ENCODE measurements at places on chromosomes 12 and 14.

DNA sequence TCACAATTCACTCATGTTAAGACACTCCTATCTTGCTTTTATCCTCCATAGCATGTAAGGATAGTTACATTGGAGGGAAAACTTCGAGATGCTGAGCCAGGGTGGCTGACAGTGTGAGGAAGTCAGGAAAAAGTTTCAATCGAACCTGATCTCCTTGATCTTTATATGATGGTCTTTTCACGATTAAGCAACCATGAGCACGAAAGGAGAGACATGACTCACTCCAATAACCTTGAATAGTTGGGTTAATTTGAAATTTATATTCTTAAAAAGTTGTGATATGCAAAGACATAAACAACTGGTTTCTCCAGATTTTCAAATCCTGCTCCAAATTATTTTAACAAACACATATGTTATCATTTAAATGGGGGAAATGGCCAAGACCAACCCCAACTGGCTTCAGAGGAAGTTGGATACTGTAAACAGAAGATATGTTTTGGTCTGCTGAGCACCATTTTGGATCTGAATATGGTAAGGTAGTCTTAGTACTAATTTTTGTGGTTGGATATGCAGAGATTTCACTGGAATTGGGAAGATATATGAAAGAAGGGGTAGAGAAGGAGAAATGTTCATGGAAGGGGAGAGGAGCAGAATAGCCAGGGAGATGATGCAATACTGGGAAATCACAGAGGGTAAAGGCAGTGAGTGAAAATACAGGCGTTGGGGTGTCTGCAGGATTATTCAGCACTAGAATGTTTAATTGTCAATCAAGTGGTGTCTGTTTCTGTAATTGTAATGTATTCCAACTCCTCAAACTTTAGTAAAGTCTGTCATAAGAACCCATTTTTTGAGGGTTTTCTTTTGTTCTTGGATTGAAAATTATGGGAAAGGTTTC, 185.2 kb upstream of the SLC38A2 start:
- DNase-seq = no peak

GRCh38 chr14:74314576-74314975, 11.8 kb upstream of the ABCD4 start:
- DNase-seq = no peak

- DNase-seq = no peak
Observed at GRCh38 chr14:52824462-52824861, 33.1 kb upstream of the GNPNAT1 start.

GRCh38 chr14:39043352-39043943, 59.6 kb downstream of the SEC23A start:
- no peak for DNase-seq

DNA sequence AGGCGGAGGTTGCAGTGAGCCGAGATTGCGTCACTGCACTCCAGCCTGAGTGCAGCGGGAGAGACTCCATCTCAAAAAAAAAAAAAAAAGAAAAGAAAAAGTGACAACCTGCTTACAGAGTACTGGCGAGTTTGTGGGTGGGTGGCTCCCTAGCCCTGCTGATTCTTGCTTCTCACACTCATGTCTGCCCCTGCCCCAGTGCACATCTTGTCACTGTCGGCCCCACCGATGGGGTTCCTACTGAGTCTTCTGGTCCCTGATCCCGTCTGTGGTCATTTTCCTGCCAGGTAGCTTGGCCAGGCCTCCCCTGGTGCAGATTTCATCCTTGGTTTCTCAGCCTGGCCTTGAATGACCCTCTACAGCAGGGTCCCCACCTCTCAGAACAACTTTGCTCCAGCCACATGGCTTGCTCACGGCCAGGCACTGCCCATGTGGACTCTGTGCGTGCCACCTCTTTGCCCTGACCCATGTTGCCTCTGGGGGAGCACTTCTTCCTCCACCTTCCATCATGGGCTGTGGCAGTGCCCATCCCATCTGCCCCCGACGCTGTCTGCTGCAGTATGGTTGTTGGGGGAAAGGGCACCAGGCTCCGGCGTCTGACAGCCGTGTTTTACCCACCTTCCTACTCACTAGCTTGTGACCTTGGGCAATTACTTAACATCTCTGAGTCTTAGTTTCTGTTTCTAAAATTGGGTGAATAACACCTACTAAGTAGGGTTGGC, 2.1 kb upstream of the PTPN6 start:
- DNase-seq = no peak

DNA sequence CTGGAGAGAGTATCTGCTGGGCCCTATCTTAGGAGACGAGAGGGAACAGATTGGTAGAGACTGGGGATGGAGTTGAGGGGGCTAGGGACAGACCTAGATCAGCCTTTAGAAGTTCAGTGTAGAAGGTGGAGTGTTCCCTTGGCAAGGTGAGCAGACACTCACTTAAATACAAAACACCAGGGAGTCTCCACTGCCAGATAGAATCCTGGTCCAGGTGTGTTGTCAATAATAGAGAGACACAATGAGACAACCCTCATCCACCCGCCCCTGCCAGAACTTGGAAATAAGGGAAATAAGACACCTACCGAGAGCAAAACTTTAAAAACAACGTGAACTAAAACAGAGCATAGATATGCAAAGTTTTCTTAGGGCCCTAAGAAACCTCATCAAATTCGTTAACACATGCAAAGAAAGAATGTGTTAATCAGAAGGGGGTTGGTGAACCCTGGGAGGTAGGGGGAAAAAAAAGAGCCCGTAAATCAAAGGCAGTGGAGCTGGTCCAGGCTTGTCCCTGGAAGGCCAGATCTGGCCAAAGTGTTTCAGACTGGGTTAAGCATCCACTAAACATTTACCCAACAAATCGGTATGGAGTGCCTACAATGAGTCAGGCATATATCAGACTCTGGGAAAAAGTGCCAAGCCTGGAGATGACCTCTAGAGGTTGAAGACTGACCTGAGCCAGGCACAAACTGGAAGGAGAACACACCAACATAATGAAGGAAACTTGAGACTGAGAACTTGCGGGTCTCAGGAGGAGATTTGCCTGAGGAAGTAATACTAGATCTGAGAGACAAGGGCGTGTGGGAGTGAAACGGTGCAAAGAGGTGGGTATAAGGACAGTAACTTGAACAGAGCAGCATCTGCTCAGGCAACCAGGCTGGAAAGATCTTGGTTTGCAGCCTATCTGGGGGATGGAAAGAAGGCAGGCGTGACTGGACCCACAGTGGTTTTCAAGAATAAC, 37.0 kb upstream of the OTX2 start:
- no peak for DNase-seq

GRCh38 chr12:126424696-126425095, 1359.5 kb downstream of the AACS start:
- no peak for DNase-seq

GRCh38 chr12:130111965-130112496, 50.2 kb upstream of the FZD10 start:
- DNase-seq = no peak

- DNase-seq = no peak
Observed at GRCh38 chr14:63297372-63298063, 21.2 kb downstream of the GPHB5 start.

- DNase-seq = no peak
Observed at GRCh38 chr14:94171208-94171607, 2.9 kb upstream of the PPP4R4 start.

DNA sequence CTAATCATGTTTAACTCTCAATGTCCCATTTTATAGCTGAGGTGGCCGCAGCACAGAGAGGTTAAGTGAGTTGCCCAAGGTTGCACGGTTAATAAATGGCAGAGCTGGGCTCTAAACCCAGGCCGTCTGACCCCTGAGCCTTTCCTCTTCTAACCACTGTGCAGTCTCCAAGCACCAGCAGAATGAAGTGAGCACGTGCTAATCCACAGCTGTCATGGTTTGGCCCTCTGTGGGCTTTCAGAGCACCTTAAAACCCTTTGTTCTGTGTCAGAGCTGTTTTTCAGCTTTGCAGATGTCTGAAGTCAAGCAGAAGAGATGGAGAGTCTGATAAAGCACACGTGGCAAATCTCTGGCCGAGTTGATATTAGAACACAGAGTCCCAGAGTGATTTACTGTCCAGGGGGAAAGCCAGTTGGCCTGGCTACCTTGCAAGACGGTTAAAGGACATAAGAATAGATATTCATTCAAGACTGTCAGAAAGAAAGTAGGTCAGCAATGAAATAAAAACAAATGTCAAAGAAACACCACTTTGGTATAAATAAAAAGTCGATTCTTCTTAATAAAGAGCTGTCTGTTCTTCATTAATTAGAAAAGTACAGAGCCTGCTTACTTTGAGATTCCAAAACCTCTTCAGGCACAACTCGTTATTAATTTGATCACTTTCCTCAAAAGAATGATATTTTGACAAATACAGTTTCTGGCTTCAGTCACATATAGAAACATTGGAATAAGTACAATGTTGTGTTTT, 107.3 kb downstream of the CRADD start:
- DNase-seq = peak; percentile 76

GRCh38 chr12:131261906-131262305, 308.2 kb downstream of the ADGRD1 start:
- no peak for DNase-seq

- DNase-seq = no peak
Observed at GRCh38 chr14:103733651-103734050, 18.0 kb downstream of the ZFYVE21 start.

DNA sequence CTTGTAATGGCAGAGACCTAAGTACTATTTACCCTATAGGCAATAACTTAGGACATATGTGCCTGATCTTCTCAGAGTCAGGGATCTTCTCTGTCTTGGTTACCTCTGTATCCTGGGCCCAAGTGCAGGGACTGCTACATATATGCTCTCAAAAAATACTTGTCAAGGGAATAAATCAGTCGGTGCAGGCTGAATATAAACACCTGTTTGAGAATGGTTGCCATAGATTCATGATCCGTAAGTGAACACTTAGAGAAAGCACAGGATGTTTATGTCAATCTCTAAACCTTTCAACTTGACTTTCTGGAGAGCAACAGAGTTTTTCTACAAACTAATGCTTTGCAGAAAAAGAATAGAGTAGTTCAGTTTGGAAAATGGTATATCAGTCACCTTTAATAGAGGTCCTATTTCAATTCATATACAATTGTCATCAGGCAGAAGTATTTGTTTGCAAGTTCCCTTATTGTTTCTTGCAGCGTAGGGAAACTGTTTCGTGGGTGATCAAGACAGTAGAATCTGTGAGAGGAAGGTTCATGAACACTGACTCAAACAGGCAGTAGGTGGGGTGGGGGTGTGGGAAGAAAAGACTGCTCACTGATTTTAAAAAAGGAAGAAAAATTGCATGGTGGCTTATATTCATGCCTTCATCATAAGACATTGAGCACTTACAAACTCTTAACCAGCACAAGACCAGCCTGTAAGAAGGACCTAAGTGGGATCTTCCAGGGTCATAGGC, 6.0 kb upstream of the UBE2N start:
- no peak for DNase-seq

GRCh38 chr12:47816403-47817271, 3.1 kb downstream of the HDAC7 start:
- DNase-seq = peak; percentile 57

DNA sequence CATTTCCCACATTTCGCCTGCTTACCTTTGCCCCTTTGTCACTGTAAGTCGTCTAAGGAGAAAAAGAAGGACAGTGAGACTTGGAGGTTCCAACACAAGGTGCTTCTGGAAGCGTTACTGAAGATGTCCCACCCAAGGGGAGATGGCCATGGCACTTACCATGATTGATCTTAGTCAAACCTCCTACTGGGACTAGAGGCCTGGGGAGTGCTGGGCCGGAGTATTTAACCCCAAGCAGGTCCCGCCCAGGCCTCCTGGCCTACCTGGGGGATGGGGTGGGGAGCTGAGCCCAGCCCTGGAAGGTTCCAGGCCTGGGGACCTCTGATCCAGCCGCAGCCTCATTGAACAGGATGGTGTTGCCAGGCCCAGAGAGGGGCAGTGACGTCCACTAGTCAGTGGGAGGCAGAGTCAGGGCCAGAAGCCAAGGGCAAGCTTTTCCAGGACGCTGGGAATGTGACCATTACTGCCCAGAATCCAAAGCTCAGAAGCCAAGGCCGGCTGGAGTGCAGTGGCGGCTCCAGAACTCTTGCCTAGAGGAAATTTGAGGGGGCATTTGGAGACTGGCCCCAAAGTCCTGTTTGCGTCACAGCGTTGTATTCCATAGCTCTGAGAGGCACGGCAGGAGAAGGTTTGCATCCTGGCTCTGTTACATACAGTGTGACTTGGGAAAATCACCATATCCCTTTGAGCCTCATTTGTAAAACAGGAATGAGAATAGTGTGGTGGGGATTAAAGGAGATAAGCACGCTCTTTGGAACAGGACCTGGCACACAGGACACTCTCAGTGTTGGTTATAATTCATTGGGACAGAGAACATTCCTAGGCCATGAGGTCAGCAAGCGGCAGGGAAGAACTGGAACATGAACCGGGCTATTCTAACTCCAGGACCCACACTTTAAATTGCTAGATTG, at the start of gene HPD:
Gene HPD (minus strand): TSS at position 198 of the 911 bp plus-strand sequence. CDS start 36 bp downstream, at position 162.
- peak; percentile 68 for DNase-seq

- no peak for DNase-seq
Observed at GRCh38 chr12:89038831-89039512, 313.3 kb downstream of the DUSP6 start.

GRCh38 chr12:113514602-113515001, 42.9 kb upstream of the LHX5 start:
- DNase-seq = no peak

GRCh38 chr12:40980427-40980961, 207.6 kb upstream of the PDZRN4 start:
- DNase-seq = no peak

DNA sequence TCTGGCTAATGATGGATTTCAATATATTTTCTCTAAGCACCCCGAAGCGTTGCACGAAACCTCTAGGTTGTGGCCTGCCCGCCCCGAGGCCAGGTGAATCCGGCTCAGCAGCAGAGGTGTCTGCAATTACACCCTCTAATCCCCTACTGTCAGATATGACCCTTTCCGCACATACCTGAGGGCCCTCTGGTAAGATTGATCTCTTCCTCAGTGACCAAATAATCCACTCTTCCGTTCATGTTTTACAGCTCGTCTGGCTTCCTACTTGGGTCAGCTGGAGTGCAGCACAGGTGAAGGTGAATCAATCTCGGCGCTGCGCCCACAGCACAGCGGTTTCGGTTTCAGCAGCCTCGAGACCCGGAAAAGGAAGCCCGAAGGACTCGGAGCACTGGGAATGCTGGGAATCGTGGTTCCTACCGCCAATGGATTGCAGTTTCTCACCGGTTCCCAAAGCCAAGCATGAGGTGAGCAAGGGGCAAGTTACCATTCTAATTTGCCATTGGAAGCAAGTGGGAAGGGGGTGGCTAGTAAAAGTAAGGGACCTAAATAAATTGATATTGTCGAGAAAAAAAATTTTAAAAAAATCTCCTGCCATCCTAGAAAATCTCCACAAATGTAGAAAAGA, at the start of gene SYNJ2BP:
Gene SYNJ2BP (minus strand): TSS at position 366 of the 625 bp plus-strand sequence. CDS start 127 bp downstream, at position 239.
- peak; percentile 85 for DNase-seq

- no peak for DNase-seq
Observed at GRCh38 chr14:51419685-51420084, 179.6 kb downstream of the TMX1 start.

DNA sequence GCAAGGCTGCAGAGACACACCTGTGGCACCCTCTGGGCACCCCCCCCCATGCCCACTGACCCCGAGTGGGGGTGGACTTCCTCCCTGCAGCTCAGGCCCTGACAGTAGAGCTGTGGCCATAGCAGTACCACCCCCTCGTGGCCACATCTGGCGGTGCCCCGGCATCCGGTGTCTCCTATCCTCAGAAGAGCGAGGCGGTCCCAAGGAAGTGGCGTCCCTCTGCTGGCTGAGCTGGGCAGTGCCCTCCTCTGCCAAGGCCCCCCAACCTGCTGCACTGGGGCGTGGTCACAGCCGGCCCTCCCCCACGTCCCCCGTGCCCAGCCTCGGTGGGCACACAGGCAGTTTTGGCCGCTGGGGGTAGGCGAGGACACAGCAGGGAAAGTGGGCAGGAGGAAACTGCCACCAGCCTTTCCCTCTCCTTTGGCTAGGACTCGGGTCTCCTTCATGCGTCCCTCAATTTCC, 6.0 kb upstream of the SLC6A12 start:
- no peak for DNase-seq

- no peak for DNase-seq
Observed at GRCh38 chr12:104482113-104482512, 25.4 kb downstream of the CHST11 start.
